Vagina (tissue), 2 donors: ENCODE measurements at places on chromosomes 4 and X. TPM values are rescaled to one million over a fixed set of nuclear protein-coding genes. Genes with fewer than 3 reads are reported as not detected.

The LAGE3 gene
- 27.7 TPM for total RNA-seq

The GLRA3 gene
- not detected for total RNA-seq

The CTSO gene
- 14.5 TPM for total RNA-seq

The TCEAL2 gene
- 14.7 TPM for total RNA-seq

The BCAP31 gene
- total RNA-seq: 126 TPM
